ENCODE measurements at places on chromosomes 5 and 9.

GRCh38 chr5:6378766-6379103, 388 bp upstream of the MED10 start:
- no peak for DNase-seq

- peak; percentile 68 for DNase-seq
These were observed at the start of gene ARSB for GRCh38 chr5:78985116-78985724. Gene ARSB (minus strand): TSS chr5:78985310. CDS start chr5:78985248, 62 bp downstream.

GRCh38 chr5:123671711-123672456, 159.9 kb downstream of the CSNK1G3 start:
- no peak for DNase-seq

- no peak for DNase-seq
These were observed 65.8 kb upstream of the CHD1 start for GRCh38 chr5:98994611-98995010.

DNA sequence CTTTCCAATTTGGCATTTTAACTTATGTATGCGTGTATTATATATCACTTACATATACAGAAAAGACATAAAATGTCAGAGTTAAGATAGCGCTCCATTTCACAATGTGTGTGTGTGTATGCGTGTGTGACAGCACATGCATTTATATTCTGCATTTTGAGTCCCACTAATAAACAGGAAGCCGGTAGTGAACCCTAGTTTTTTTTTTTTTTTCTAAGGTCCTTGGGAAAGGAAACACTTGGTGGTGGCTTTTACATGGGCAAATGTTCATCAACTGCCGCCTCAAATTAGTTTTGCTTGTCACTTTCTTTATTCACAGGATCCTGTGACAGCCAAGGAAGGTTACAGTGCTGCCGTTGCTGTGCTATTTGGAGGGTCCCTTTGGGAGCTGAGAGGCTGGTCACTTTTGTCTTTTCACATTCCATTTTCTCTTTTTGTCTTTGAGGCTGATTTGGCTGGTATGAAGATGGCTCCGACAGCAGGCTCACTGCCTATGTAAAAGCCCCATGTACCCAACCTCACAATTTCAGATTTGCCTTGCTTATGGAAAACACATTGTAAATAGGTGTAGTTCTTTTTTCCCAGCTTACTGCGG, 298.9 kb downstream of the CSNK1G3 start:
- no peak for DNase-seq

GRCh38 chr9:116152941-116153764, 438 bp upstream of the PAPPA start:
- no peak for DNase-seq

- peak; percentile 93 for DNase-seq
These were observed at the start of gene ZNF879 for GRCh38 chr5:179023528-179024189. Gene ZNF879 (plus strand): TSS chr5:179023804. CDS start chr5:179025005, 1,201 bp downstream.

DNA sequence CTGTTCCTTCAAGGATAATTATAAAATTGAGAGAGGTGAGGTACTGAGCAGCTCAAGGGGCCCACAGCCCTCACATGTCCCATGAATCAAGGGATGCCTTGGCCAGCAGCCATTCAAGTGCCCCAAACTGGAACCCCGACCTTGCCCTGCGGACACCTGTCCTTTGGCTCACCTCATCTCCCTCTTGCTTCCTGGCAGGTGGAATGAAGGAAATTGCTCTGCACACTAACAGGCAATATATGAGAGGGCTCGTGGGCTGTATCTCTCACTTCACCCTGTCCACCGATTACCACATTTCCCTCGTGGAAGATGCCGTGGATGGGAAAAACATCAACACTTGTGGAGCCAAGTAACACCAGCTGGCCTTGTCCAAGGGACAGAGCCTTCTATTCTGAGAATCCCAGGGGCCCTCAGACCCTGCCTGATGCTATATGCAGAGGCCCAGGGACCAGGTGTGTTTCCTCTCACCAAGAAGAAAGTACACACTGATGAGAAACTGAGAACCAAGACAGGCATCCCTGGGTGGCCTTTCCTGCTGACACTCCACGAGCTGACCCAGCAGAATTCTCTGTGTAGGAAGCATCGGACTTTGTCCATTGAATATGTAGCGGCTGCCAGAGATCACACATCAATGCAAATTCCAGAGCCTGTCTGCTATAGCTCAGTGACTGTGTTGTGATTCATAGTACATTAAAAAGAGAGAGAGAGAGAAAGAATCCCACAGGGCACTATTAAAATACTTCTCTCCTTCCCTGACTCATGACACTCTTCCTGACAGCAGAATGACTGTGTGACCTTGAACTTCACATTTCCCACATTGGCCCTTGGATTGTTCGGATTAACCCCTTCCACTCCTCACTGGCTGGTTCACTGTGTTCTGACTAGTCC, 92.6 kb downstream of the LIFR start:
- DNase-seq = no peak

DNA sequence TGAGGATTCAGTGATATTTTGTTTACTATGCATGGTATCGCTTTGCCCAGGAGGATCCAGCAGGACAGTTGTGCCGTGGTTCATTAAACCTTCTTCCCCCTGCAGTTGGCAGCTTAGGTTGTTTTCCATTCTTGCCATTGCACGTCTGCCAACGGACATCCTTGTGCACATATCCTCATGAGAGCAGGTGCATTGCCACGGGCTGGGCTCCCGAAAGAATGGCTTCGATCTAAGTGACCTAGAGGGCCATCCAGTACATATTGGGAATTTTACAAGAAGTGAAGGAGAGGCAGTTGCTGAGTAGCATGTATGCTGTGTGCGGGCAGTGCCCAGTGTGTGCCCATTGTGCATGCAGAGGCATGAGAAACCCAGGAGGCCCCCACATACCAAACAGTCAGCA, 22.1 kb downstream of the HRH2 start:
- DNase-seq = no peak

- DNase-seq = peak; percentile 79
These were observed 11.7 kb upstream of the DOLPP1 start for GRCh38 chr9:129068990-129069861.

DNA sequence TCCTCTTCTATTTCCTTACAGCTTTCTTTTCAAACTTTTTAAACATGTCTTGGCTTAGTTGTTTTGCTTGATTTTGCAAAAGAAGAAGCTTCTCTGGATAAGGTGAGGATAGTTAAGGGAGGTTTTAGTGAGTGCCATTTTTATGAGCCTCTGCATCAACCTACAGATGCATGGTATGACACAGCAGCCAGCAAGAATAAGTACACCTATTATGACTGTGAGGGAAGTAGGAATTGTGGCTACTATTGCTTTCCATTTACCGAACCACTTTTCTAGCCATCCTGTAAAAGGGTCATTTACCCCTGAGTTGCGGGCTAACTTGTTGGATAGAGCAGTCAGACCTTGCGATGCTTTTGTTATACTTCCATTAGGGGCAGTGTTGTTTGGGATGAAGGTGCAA, 7.0 kb upstream of the TUT7 start:
- no peak for DNase-seq

- peak; percentile 25 for DNase-seq
These were observed 1.0 kb upstream of the SAP30L start for GRCh38 chr5:154444556-154445421.

DNA sequence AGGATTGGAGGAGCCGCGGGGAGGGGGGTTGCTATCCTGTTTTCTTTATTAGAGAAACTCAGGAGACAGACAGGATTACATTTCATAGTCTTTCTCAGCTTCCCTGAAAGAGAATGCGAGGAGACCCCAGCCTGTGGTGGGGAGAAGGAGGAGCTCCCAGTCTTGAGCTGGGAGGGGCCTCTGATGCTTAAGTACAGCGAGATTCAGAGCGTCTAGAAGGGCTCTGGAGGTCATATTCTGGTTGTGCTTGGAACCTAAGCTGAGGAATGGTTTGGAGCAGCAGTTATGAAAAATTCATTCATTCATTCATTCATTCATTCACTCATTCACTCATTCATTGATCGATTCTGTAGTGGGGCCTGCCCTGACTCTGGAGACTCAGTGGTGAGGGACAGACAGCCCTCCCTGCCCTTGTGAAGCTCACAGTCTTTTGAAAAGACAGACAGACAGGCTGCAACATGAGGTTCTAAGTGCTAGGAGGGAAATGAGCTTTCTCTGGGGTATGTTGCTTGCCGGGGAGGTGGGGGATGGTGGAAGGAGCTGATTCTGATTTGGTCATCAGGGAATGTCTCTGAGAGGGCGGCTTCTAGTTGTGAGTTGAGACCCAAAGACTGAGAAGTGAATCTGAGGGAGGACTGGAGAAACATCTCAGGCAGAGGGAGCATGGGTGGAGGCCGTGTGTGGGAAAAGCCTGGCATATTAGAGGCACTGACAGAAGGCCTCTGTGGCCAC, 2.5 kb upstream of the SPRY4 start:
- DNase-seq = no peak

- no peak for DNase-seq
These were observed 39.6 kb upstream of the ELL2 start for GRCh38 chr5:96001262-96001661.

GRCh38 chr9:127767909-127768331, 10.5 kb downstream of the SH2D3C start:
- DNase-seq = no peak

DNA sequence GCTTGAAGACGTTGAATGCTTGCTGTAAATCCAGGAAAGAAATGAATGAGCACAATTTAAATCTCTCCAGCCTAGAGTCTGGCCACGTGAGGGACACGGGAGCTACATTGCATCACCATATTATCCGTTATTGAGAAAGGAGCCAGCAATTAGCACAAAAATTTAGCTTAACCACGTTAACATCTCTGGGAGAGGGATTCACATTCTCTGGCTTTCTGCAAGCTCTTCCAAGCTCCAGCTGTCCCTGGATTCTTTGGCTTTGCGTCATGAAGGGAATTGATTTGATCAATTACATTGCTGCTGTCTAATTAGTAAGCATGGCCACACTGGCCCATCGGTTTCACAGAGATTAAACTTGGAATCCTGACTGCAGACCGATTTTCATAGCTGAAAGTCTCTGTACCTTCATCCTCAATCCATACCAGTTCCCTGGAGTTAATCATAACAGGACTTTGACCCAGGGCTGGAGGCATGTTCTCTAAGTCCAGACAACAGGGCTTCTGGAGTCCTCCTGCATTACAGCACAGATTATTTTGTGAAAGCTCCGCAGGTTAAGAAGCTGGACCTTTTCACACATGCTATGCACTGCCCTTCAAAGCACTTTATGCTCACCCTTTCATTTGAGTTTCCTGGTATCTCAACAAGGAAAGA, 31.6 kb downstream of the ADRA1B start:
- no peak for DNase-seq

DNA sequence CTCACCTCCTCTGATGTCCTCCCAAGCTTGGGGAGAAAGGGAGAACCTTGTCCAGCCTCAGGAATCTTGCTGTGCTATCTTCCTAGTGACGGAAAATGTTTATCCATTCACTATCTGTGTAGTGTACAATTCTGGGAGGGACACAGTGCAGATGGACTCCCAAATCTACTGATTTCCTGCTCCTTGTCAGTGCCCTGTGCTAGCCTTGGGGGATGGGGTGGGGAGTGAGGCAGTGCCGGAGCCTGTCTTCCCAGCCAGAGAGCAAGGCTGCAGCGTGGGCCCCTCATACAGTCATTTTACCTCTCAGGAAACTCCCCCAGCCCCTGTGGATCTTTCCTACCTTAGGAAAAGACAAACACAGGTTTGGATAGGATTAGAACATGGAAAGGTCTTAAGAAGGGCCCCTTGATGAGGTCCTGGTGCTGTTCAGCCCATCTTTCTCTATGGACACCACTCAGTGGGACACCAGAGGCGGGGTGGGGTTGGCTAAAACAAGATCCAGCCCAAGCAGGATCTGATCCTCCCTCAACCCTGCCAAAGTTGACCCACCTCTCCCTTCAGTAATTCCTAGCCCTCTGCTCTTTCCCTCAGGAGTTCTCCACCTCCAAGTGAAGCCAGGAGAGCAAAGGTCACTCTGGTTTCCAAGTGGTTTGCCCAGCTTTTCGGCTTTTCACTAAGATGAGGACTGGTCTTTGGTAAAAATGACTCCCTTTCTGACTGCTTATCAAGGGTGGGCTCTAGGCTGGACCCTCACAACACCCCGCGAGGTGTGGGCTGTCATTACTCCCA, 3.4 kb downstream of the DOLK start:
- DNase-seq = no peak

- no peak for DNase-seq
These were observed 154.8 kb downstream of the SEMA5A start for GRCh38 chr5:9391080-9391479.

DNA sequence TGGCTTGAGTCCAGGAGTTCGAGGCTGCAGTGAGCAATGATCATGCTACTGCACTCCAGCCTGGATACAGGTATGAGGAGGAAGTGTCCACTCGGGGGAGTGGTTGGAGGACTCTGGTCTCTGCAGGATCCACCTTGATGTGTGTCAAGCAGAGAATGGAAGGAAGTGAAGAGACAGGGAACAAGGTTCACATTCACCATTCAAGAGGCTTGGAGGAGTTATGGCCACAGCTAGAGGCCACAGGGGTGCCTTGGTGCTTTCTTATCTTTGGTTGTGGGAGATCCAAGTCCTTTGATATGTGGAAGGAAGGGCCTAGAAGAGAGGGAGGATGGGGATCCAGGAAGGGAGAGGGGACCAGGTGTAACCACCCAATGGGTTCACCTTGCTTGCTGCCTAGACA, 5.4 kb upstream of the CERCAM start:
- DNase-seq = no peak

DNA sequence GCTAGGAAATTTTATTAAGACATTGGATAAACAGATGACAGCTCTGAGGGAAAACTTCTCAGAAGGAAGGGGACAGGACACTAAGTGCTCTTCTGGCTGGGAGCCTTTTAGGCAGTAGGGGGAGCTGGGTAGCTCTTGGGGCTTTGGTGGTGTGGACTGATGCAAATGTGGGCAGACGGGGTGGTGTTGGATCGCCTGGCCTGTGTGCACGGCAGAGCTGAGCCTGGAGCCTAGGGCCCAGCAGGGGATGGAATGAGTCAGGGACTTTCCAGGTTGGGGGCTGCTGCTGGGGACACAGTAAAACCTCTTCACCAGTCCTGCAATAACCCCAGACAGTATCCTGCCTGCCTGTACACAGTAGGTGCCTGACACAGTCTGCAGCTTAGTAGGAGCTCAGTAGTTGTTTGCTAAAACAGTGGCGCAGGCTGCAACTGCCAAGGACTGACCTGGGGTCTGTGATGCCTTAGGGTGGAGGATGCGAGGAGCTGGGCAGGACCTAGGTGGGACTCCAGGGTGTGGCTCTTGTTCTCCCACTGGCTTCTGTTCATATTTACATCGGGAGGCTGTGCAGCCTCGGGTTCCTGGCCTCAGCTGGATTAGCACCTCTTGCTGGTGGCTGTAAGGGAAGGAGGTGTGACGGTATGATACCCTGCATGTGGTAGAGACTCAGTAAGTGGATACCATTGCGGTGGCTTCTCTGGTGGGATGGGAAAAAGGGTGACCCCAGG, 83.8 kb downstream of the DAB2IP start:
- DNase-seq = no peak

Measured in stimulated activated naive CD8-positive, alpha-beta T cell treated with anti-CD3 and anti-CD28 coated beads, Interleukin-15, amount 100 ng/mL, for 72 hours (primary cell).